ENCODE measurements at places on chromosomes 6 and 20.

DNA sequence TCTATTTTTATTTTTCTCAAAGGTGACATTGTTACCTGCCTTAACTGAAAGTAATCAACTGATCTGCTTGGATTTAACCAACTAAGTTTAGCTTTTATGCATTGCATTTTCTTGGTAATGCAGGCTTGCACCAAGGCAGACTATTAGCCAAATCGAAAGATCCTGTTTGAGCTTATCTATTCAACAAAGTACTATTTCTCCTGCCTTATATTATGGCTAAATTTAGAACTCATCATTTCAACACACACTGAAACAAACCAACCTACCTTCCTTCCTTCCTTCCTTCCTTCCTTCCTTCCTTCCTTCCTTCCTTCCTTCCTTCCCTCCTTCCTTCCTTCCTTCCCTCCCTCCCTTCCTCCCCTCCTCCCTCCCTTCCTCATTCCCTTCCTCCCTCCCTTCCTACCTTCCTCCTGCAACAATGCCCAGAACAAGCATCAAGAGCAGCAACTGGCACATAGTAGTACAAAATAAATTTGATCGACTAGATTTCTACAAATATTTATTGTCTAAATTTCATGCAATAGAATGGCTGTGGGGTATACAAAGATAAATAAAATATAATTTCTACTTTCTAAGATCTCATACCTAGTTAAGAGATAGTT, 17.0 kb upstream of the RNF182 start:
- DNase-seq: no peak

GRCh38 chr6:45699663-45700062, 316.0 kb downstream of the CLIC5 start:
- DNase-seq: no peak

GRCh38 chr6:168533414-168533813, 92.4 kb downstream of the SMOC2 start:
- DNase-seq: no peak

GRCh38 chr6:110147870-110148269, 31.6 kb downstream of the WASF1 start:
- DNase-seq: no peak

- DNase-seq: no peak
Measured at GRCh38 chr6:135651964-135652755, 154.6 kb upstream of the AHI1 start.
